ENCODE measurements at places on chromosomes 3 and 15. TPM values are rescaled to one million over a fixed set of nuclear protein-coding genes. Genes with fewer than 3 reads are reported as not detected.

The CCR1 gene
- total RNA-seq, result 1.5 TPM

The TRPM1 gene
- not detected for total RNA-seq

The ZNF501 gene
- total RNA-seq, result 9.0 TPM

The GNAT1 gene
- not detected for total RNA-seq

The TEX55 gene
- not detected for total RNA-seq

The DTWD1 gene
- total RNA-seq, result 31.9 TPM

The ITGB5 gene
- total RNA-seq, result 391 TPM

The IGDCC3 gene
- not detected for total RNA-seq

The FAM174B gene
- total RNA-seq, result 4.1 TPM

The GOLGA8J gene
- 0.09 TPM for total RNA-seq

The CHRM5 gene
- total RNA-seq, result under 0.01 TPM

The LEKR1 gene
- 0.26 TPM for total RNA-seq

The GAP43 gene
- 6.1 TPM for total RNA-seq

The SLC6A20 gene
- not detected for total RNA-seq

The FSIP1 gene
- total RNA-seq, result 1.5 TPM

The ACVR2B gene
- total RNA-seq, result 1.7 TPM

The ARNT2 gene
- 1.3 TPM for total RNA-seq

The MTMR10 gene
- total RNA-seq, result 9.1 TPM

The SMCO1 gene
- not detected for total RNA-seq

The ALDH1A3 gene
- 213 TPM for total RNA-seq

The CCDC9B gene
- 18.8 TPM for total RNA-seq

The PAK6 gene
- total RNA-seq, result 0.16 TPM

The SLC51A gene
- not detected for total RNA-seq

The LRRIQ4 gene
- not detected for total RNA-seq

The AMIGO3 gene
- total RNA-seq, result under 0.01 TPM

The LSMEM2 gene
- total RNA-seq, result not detected

The MAP1A gene
- 42.0 TPM for total RNA-seq

The SHC4 gene
- total RNA-seq, result 4.2 TPM

The UNC13C gene
- total RNA-seq, result not detected

The TF gene
- 0.32 TPM for total RNA-seq

The STAG1 gene
- total RNA-seq, result 41.0 TPM

The SLC9C1 gene
- not detected for total RNA-seq

The HACL1 gene
- total RNA-seq, result 18.7 TPM
